ACHN (cell line): ENCODE measurements at places on chromosomes 11 and 22.
A peak's percentile ranks its signal among the peaks of the same experiment; 100 is the strongest.

DNA sequence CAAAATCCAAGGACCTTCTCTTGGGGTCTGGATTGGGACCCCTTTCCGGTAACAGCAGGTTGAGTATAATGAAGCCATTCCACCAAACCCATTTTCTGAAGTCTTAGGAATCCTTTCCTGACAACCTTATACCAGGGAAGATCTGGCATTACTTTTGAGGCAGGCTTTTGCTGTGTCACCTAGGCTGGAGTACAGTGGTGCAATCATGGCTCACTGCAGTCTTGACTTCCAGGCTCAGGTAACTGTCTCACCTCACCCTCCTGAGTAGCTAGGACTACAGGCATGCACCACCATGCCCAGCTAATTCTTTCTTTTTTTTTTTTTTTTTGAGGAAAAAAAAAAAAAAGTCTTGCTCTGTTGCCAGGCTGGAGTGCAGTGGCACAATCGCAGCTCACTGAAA, 55.8 kb upstream of the TREH start:
- DNase-seq: no peak

DNA sequence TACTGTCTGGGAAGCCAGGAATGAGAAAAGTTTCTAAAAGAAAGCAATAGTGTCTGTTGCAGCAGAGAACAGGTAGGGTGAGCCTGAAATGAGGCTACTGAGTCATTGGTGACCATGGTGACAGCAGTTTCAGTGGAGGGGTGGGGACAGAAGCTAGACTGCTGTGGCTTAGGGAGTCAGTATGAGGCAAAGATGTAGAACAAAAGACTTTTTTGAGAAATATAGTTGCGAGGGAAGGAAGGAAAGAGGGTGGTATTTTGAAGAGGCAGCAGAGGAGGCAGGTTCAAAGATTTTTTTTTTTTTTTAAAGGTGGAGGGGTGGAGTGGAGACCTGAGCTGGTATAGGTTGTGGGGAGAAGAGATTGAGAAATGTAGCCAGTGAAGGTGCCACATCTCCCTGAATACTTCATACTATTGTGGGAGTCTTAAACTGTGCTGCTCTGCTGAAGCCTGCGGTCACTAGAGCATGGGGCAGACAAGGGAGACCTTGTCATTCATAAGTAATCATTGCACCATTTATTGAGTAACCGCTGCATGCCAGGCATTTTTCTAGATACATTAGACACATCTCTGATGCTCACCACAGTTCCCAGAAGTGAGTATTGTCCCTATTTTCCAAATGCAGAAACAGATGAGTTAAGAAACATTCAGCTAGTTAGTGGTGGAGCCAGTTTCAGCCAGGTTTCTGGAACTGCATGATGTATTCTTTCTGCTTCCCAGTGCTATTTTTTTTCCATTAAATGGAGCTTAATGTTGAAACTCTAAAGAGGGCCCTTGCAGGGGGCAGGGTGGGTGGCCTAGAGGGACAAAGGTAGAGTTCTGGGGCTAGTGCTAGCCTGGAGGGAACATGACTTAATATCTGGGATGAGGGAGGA, 49.9 kb downstream of the STIM1 start:
- DNase-seq: peak; percentile 93

GRCh38 chr22:41907436-41908401, 7.2 kb downstream of the SHISA8 start:
- no peak for DNase-seq

DNA sequence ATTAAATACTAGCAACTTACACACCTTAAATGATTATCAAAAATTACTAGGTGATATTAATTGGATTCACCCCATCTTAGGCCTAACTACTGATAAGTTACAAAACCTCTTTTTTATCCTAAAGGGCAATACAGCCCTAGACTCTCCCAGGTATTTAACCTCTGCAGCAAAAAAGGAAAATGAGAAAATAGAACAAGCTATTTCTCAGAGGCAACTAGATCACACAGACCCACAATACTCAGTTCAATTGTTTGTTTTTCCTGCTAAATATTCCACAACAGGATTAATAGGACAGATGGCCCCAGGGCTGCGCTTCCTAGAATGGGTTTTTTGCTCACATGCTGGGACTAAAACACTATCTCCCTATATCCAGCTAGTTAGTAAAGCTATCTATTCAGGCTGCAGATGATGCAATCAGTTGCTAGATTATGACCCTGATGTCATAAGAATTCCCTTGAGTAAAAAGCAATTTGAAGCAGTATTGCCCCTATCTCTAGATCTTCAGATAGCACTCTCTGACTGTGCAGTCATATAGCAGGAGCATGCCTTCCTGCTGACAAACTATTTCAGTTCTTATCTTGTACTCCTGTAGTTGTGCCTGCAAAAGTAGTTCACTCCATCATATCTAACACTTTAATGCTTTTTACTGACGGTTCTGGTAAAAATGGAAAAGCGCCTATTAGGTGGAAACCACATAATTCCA, 1595.5 kb upstream of the TENM4 start:
- no peak for DNase-seq

GRCh38 chr11:19234231-19234817, 6.4 kb downstream of the E2F8 start:
- no peak for DNase-seq

DNA sequence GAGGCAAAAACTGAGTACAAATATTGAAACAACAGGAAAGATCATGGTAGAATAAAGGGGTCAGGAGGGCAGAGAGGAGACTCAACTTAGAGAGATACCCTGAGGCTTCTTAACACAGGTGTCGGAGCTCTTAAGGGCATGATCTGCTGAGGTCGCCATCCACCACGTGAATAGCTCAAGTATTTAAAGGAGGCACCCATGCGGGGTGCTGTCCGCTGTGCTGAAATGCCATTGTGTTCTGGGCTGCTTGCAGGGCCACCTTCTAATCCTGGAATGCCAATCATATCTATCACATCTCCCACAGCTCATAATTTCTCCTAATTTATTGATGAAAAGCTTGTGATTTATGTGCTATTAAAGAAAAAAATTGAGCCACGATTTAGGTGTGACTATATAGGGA, 90.2 kb downstream of the SEZ6L start:
- peak; percentile 52 for DNase-seq

- DNase-seq: no peak
Measured at GRCh38 chr11:2095198-2095520, 44.0 kb downstream of the IGF2 start.
